ENCODE measurements at places on chromosomes 1 and 21.
A peak's percentile ranks its signal among the peaks of the same experiment; 100 is the strongest.

DNA sequence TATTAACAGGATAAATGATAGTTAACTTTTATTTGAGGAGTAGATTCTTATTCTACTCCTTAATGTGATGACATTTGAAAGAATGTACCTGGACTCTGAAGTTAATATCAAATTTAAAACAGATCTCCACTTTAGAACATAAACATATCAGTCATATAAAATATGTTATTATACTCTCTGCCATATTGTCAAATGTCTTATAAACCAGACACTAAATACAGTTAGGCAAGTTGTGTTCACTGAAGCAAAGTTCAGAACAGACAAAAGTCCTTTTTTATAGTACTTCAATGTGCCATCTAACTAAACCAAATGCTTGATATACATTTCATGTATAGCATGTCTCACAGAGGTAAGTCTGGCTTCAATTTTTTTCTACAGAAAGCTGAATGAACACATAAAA, 285.2 kb downstream of the AKT3 start:
- no peak for DNase-seq

- DNase-seq: no peak
Measured at GRCh38 chr1:218817071-218817470, 356.6 kb upstream of the LYPLAL1 start.

- DNase-seq: no peak
Measured at GRCh38 chr1:90716243-90716551, 905 bp downstream of the BARHL2 start.

GRCh38 chr1:227913396-227913763, 34.4 kb downstream of the WNT9A start:
- DNase-seq: no peak

- no peak for DNase-seq
Measured at GRCh38 chr1:30664103-30664755, 59.2 kb downstream of the MATN1 start.

DNA sequence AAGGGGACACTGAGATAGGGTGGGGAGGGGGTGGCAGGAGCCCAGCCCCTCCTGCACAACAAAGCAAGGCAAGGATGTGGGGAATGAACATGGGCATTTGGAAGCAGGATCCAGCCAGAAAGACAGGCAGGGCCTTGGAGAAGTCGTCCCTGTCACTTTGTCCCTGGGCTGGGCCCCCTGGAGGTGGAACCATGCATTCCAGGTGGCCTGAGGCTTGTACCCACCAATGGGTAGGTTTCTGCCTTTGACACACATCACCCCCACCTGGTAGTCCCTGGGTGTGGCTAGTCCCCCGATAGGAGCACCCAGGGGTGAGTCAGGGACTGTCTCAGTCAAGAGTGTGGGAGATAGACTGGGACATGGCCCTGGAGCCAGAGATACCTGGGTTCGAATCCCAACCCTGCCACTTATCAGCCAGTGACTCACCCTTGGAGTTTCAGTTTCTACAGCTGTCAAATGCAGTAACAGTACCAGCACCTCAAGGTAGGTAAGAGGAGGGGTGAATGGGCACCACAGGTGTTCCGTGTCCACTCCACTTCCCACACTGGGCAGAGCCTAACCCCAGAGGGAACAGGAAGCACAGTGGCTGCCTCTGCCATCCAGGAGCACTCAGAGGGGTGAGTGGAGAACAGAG, 10.0 kb downstream of the PLA2G2D start:
- no peak for DNase-seq

GRCh38 chr1:51000160-51000559, 30.1 kb downstream of the CDKN2C start:
- no peak for DNase-seq

GRCh38 chr21:20163167-20163566, 835.0 kb upstream of the NCAM2 start:
- no peak for DNase-seq

DNA sequence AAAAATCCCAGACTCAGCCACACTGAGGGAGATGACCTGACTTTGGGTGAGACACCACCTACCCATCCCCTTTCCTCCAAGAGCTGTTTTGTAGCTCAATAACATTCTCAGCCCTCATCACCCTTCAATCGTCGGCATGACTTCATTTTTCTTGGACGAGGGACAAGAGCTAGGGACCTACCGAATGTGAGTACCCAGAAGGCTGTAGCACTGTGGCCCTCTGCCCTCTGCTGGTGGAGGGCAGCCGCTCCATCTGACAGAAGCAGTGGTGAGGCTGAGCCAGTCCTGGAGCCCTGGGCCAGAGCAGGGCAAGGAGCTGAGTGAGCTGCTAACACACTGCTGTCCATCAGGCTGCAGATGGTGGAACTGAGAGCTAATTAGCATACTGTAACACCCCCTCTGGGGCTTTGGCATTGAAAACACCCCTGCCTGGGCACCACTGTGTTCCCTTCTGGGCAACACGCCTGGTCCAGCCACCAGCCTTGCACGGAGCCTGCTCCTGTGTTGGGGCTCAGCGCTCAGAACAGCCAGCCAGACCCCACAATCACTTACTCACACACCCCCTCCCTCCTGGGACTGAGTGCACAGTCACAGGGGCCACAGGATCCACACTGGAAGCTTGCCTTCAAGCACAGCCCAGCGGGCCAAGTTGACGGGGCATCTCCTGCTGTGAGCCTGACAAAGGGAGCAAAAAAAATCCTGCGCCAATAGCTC, 18.3 kb upstream of the ALPL start:
- peak; percentile 56 for DNase-seq

GRCh38 chr1:243474136-243474881, 218.5 kb downstream of the SDCCAG8 start:
- DNase-seq: no peak

GRCh38 chr1:213987422-213987926, 299 bp upstream of the PROX1 start:
- DNase-seq: no peak

- DNase-seq: no peak
Measured at GRCh38 chr1:74748960-74749359, 16.0 kb downstream of the TYW3 start.

- DNase-seq: no peak
Measured at GRCh38 chr1:64893921-64894320, 72.4 kb downstream of the JAK1 start.
